ENCODE measurements at places on chromosomes 1 and 21. TPM values are rescaled to one million over a fixed set of nuclear protein-coding genes. Genes with fewer than 3 reads are reported as not detected.
A peak's percentile ranks its signal among the peaks of the same experiment; 100 is the strongest.

- DNase-seq, result no peak
Measured at GRCh38 chr1:43143441-43143888, 28.6 kb downstream of the EBNA1BP2 start.

DNA sequence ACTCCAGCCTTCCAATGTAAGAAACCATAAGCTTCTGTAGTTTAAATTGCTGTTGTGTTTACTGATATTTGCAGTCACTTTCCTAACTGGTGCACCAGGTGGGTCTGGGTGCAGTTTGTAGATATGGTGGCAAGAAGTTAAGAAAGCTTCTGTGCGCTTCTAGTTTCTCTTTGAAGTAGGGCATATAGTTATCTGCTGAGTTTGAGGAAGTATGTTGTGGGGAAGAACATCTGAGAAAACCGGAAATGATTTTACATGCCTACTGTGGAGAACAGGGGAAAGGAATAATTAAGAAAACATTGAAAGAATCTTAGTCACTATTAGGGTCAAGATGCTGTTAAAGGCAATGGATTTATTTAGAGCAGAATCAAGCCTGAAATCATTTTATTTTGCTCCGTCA lies 14.9 kb upstream of the SLC44A5 start:
- DNase-seq, result no peak

GRCh38 chr1:172537827-172538391 lies 5.0 kb downstream of the SUCO start:
- no peak for DNase-seq

GRCh38 chr1:1099506-1100183 lies 16.2 kb downstream of the C1orf159 start:
- no peak for DNase-seq

GRCh38 chr1:181656491-181656890 lies 173.2 kb downstream of the CACNA1E start:
- no peak for DNase-seq

DNA sequence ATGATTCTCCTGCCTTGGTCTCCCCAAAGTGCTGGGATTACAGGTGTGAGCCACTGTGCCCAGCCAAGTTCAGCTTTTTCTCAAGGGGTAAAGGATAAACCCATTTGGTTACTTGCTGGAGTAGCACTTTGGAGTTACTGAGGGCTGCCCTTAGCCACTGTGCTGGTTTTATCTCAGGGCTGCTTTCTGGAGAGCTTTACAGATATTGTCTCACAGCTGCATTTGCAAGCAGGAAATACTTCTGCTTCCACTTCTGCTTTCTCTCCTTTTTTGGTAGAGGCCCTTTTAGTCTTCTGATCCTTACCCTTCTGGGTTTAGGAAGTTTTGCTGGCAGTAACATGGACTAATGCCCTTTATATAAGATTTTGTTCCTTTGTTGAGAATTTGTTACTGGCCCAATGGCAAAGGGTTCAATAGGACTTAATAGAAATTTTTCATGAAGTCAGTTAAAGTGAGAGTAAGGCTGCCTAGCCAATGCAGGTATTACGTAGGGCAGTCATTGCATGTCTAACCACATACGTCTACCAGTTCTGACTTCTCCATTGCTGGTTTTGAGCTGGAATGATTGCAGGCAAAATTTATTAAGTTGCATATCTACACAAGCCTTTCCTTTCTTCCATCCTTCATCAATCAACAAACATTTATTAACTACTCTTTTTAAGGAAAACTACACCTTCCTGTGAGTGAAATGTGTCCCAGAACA lies 24.4 kb downstream of the CAP1 start:
- no peak for DNase-seq

DNA sequence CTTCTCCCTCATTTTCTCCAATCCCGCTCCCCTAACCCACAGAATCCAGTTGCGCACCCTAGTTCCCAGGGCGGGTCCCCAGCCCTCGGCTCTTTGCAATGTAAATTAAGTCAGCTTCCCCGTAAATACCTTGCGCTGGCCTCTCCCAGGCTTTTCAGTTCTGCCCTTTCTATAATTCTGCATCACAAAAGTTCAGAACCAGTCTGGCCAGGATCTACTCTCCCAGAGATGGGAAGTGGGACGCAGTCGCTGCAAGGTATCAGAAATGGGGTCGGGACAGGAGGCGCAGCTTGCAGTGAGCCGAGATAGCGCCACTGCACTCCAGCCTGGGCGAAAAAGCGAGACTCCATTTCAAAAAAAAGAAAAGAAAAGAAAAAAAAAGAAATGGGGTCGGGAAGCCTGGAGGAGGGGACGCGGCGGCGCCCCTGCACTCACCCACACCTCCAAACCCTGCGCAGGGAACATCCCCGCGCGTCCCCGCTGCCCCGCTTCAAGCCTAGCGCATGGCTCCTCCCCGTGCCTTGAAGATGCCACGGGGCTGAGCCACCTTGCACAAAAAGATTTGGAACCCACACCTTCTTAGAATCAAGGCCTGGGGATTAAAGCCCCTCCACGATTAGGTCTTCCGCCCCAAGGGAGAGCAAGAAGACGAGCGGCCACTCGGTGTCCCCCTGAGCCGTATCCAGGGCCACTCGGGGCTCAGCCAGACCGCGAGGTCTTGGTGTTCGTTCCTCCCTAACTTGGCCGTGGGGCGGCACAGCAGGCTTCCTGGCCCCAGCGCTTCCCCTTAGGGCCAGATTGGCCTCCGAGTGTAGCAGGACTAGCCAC lies 27.2 kb upstream of the ITLN2 start:
- no peak for DNase-seq

- DNase-seq, result no peak
Measured at GRCh38 chr1:45723248-45723930, 27.1 kb downstream of the IPP start.

DNA sequence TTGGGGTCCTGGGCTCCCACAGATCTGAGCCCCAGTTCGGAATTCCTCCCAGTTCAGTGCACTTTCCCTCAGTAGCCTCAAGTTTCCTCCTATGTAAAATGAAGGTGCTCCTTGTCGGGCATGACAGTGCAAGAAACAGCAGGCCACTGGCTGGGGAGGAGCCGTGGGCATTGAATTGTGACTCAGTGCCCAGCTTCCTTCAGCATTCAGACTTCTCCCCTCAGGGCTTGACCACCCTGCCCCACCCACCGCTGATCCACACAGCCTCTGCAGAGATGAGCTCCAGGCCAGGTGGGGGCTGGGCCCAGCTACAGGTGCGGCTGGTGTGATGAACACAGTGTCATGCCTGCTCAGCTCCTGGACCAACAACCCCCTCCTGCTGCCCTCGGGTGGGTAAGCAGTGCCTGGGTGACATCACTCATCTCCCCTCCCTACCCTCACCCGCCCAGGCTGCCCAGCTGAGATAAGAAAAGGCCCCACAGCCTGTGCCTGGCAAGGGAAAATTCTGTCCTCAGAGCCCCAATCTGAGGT lies 4.9 kb downstream of the MOB3C start:
- peak; percentile 58 for DNase-seq

GRCh38 chr1:155960081-155960745 lies 18.1 kb downstream of the ARHGEF2 start:
- no peak for DNase-seq

DNA sequence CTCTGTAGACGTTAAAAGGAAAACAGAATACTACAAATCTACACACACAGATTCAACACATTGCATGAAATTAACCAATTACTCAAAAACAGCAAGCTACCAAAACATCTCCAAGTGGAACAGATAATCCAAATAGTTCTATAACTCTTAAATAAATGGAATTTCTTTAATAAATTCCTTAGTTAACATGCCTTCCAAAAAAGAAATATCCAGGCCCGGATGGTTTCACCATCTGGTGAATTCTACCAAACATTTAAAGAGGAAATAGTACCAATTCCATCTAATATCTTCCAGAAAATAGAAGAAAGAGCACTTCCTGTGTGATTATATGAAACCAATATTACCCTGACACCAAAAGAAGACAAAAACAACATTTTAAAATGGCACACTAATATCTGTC lies 52.8 kb upstream of the COL6A2 start:
- no peak for DNase-seq

PADI1 gene
- total RNA-seq, result 1.3 TPM

FCRLB gene
- total RNA-seq, result 2.6 TPM

DRAM2 gene
- 84.3 TPM for total RNA-seq

GRCh38 chr21:37072274-37072987 lies 440 bp downstream of the PIGP start:
- no peak for DNase-seq

GRCh38 chr1:63713627-63714481 lies 60.0 kb upstream of the ROR1 start:
- DNase-seq, result no peak

- DNase-seq, result no peak
Measured at GRCh38 chr1:220157738-220158137, 63.8 kb downstream of the IARS2 start.

DNA sequence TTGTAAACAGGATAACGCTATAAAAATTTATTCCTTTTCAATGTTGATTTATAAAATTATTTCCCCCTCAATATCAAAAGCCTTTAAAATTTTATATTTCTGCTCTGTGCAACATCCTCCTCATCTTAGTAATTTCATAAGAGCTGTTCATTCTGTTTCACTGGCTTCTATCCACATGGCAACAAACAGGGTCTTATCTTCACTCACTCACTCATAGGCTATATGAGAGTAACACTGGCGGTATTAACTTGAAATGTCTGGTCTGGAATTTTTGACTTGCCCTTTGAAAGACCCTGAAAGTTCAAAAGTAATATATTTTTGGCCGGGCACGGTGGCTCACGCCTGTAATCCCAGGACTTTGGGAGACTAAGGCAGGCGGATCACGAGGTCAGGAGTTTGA lies 77.4 kb upstream of the KRTAP11-1 start:
- no peak for DNase-seq

DNA sequence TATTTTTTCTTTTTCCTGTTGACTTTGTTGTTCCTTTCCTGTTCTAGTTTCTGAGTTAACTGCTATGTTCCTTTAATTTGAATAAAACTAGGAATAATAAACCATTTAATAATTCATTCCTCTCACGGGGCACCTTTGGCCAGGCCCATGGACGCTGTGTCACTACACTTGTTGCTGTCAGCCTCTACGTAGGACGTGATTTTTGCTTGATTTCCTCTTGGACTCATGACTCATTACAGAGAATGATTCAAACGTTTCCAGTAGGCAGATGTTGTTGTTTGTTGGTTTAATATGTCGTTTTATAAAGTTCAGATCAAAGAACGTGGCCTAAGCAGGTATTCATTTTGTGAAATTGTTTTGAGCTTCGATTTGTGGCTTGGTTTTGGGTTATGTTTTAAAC lies 9.1 kb upstream of the SLC19A1 start:
- DNase-seq, result peak; percentile 52

DNA sequence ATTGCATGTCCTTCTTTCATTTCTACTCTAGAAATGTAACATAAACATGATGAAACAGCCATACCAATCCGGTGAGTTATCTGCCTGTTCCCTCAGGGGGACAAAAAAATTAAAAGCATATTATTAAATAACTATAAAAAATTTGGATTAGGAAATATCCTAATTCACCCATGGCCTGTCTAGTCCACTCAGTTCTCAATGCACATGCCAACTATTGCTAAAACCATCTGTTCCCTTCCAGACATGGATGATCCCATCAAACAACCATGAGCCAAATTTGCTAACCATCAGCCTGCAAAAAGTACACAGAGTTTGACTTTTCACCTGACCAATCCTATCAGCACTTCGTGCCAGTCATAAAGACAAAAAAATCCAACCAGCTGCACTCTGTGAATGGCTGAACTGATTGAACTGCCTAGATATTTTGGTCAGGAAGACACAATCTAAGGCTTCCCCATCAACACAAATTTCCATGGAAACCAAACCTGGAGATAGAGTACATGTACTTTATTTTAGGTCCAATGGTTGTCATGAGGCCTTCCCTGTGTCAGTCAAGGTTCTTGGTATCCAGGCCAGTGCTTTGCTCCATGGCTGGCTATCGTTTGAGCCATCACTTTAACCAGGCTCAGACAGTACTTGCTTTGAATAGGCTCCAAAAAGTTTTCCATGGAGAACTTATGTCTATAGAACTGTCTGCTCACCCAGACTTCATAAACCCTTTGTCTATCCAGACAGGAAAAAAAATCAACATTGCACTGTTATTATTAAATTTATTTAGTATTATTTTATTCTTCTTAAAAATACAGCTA lies 570.8 kb downstream of the LTN1 start:
- no peak for DNase-seq

DNA sequence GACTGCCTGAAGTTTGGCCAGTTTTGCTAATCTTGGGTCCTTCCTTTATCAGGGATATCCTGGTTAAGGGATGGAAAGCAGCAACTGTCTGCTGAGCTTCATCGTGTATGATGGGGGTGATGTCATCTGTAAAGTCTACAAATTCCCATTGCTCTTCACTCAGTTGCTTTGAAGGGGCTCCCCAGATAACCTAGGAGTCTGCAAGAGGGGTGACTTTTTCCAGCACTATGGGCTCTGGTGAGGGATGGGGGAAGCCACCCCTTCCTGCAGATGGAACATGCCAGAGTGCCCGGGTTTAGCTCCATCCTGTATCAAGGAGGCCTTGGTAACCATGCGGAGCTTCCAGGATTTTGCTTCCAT lies 28.4 kb downstream of the EDARADD start:
- DNase-seq, result no peak

- DNase-seq, result no peak
Measured at GRCh38 chr1:182259968-182260367, 131.6 kb downstream of the GLUL start.

CNIH3 gene
- total RNA-seq, result 4.0 TPM

- no peak for DNase-seq
Measured at GRCh38 chr1:32741413-32742198, 39.0 kb upstream of the SYNC start.

Measured in kidney epithelial cell (primary cell).